Activated CD4-positive, alpha-beta T cell treated with anti-CD3 and anti-CD28 coated beads for 36 hours (primary cell): ENCODE measurements at places on chromosomes 13 and 19.

GRCh38 chr13:113084943-113085540, 20.5 kb upstream of the F7 start:
- DNase-seq, result no peak

DNA sequence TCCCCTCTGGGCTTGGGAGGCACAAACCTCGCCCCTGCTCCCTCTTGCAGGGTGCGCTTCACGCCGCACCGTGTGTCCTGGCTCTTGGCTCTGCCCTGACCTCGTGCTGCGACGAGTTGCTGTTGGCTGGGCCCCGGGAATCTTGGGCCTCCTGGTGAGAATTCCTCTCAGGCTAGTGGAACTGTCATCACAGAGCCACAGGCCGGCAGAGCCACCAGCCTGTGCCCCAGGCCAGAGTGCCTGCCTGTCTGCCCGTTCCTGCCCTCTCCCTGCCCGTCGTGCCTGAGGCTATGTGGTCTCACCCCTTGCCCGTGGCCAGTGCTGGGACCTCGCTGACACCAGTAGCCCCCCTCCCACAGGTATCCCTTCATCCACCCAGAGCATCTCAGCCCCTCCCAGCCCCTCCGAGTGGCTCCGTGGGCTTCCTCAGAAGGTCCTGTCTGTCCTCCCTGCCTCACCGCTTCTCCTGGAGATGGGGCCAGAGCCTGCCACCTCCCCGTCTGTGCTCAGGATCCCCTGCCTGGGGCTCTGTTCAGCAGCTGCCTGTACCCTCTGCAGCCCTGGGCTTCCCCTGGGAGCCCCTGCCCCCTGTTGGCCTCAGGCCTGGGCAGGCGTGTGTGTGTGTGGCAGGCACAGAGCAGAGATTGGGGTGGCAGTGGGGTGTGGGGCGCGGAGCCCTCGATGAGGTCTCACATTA, 13.3 kb downstream of the NDUFB7 start:
- DNase-seq, result no peak

DNA sequence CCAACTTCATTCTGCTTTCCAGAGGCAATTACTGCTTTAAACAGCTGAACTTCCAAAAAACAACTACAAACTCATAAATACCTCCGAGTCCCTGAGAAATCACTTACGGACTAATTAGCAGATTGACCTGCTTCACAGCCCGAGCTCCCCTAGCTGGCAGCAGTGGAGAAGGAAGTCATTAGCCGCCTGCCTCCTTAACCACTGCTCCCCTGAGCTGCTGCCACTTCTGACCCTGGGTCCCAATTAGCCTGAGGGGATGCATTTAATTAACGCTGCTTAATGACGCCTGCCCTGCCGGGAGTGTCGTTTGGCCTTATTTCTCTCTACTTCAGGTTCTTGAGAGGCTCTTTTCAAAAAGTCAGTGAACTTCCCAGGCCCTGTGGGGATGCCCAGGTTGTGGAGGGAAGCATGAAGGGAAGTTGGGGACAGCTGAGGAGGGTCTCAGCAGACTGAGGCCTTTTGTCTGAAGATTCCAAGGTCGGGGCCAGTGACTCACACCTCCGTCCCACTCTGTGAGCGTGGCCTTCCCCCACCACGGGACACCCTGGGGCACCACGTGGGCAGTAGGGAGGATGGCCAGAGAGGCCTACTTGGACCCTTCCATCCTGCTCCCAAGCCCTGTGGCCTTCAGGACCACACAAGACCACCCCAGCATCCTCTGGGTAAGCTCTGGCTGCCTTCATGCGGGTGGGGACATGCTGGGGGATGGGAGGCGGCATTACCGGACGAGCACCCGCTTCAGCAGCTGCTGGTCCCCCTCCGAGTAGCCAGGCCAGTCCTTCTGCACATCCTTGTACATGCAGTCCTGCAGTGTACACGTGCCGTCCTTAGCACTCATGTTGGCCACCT, 19.8 kb upstream of the ISYNA1 start:
- DNase-seq, result no peak

GRCh38 chr13:102779436-102780159, 6.0 kb upstream of the TEX30 start:
- DNase-seq, result peak; percentile 40

DNA sequence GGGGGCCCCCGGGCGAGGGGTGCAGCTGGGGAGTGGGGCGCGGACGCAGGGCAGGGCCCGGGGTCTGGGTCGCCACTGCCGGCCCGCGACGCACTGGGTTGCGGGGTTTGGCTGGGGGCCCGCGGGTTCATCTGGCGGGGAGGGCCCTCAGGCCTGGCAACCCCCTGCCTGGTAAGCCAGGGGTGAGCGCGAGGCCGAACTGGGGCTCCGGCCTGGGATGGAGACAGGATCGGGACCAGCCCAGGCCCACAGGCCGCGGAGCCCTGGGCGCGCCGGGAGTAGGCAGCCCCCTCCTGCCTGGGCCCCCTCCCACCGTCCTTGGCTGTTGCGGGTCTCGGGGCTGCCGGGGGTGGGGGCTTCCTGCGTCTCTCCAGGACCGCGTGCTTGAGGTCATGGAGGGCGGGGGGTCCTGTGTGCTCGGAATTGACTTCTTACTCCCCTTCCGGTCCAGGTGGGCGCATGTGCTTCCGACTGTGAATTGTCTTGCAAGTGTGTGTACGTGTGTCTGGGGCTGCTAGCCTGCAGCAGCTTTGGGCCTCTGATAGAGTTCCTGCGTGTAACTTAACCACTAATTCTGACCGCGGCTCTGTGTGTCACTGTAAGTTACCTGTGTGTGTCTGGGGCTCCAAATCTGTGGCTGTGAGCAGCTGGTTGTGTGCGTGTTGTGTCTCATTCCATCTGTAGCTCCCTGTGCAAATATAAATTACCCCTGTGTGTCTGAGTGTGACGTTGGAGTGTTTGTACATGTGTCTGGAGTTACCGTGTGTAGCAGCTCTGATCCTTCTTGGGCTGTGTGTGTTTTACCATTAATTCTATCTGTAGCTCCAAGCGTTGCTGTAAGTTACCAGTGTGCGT, 751 bp downstream of the GRAMD1A start:
- peak; percentile 78 for DNase-seq

- no peak for DNase-seq
Measured at GRCh38 chr19:34104096-34104495, 68.2 kb upstream of the LSM14A start.
